ENCODE measurements at places on chromosomes 2 and 18. TPM values are rescaled to one million over a fixed set of nuclear protein-coding genes. Genes with fewer than 3 reads are reported as not detected.
A peak's percentile ranks its signal among the peaks of the same experiment; 100 is the strongest.

GRCh38 chr2:101619191-101619591 lies 78.3 kb upstream of the MAP4K4 start:
- DNase-seq: no peak

GRCh38 chr2:51413726-51414125 lies 381.8 kb upstream of the NRXN1 start:
- DNase-seq: no peak

DNA sequence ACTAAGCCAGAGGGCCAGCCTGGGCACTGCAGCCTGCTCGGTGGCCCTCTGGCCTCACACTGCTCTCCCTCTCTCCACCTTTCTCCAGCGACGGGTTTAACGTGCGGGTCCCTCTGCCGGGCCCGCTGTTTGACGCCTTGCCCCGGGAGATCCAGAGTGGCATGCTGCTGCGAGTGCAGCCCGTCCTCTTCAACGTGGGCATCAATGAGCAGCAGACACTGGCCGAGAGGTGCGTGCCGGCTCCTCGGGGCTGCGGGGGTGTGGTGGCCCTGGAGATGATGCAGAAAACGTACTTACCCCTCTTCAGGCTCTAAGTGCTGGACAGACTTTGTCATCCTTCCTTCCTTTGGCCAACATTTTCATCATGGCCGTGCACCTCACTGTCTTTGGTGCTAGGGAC lies 42.4 kb downstream of the COA5 start:
- DNase-seq: no peak

GRCh38 chr2:172710584-172711047 lies 25.0 kb upstream of the RAPGEF4 start:
- DNase-seq: peak; percentile 32

GRCh38 chr2:172462849-172463381 lies 35.5 kb downstream of the ITGA6 start:
- DNase-seq: no peak

GRCh38 chr18:61782545-61782944 lies 110.3 kb downstream of the RNF152 start:
- DNase-seq: no peak

DNA sequence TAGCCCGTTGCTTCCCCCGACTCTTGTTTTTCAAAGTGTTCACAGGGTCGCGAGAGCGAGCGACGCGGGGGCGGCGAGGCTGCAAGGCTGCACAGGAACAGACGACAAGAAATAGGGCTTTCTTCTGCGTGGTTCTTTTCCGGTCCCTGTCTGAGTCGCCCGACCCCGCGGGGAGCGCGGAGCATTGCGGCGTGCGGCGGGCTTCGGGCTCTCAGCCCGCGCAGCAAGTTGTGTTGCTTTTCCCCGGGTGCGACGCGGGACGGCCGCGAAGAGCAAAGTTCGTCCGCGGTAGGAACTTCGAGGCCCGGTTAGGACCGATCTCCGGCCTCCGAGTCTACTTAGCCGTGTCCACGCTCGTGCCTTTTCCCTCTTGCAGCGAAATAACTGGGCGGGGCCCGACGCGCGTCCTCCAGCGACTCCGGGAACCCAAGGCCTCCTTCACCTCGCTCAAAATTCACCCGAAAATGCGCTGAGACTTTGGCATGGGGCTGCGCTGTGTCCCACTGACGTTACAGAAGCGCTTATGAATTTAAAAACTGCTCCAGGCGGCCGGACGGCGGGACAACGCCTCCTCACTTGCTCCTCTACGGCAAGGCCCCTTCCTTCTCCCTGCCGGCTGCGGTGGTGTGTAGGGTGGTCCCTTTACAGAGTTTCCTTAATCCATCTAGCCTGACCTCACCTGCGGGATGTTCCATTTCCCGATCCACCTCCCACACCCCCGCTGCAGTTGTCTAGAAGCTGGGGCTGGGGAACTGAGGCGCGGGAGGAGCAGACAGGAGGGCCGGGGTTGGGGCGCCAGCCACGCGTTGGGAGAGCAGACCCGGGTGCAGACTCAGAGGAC lies 1.5 kb upstream of the BCL2L11 start:
- peak; percentile 51 for DNase-seq

GRCh38 chr2:140422759-140423158 lies 1642.6 kb upstream of the NXPH2 start:
- DNase-seq: no peak

DNA sequence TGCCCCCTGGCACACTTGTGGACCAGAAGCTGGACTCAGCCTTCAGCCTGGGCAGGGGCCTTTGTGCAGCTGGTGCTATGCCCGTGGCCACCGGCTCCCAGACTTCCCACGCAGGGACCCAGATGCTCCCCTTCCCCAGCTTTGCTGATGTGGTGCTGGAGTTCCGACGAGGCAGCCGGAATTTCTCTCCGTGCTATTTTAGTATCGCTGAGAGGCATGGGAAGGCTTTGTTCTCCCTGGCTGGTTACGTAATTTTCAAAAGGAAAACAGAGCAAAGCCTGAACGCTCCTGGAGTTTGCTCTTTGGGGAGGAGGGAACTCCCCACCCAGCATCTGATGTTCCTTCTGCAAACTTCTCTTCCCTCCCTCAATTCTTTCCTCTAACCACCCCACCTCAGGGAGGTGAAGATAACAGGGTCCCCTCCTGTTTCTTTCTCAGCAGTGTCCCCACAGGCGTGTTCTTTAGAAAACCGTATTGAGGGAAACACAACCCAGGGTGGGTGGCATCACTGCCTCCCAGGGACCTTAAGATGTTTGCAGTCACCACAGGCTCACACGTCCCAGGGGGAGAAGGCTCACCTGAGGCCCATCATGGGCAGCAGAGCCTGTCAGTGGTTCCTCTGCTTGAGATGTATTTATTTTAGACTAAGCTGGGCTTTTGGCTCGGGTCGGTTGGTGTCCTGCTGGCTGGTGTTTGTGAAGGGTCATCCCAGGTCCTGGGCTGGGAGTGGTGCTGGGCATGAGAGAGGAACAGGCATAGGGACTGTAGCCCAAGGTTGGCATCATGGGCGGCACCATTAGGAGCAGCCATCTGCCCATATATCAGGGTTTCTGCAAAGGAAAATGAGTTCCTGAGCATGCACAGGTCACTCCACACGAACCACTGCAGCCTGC lies 95.0 kb downstream of the MAPK4 start:
- no peak for DNase-seq

- DNase-seq: no peak
Observed at GRCh38 chr2:197261808-197262226, 48.8 kb downstream of the ANKRD44 start.

DNA sequence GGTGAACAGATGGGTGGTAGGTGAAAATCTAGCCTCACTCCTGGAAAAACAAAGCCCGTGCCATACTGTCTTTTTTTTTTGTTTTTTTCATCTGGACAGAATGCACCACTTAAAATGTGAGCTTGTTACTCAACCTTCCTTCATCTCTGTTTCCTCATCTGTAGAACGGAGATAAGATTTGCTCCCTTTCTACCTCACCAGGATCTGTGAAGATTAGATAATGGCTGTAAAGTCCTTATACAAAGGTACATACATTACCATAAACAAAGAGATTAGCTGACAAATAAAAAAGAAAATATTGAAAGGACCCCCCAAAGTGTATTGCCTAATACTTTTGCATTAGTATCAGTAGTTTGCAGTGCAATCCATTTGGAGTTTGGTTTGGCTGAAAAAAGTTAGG lies 75.4 kb upstream of the ZEB2 start:
- no peak for DNase-seq

DNA sequence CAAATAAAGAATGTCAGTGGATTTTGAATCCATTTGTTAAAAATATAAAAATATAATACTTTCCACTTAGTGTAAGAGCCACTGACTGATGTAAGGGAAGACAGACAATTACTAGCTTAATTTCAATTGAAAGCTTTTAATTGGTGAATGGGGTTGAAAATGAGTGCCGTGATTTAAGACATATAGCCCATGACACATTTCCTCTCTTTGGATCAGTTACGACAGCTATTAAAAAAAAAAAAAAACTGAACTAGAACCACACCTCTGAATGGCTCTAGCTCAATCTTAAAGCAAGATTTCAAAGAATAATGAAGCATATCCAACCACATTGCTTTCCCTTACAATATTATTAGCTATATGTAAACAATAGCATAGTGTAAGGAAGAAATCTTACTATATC lies 44.0 kb downstream of the CIB4 start:
- DNase-seq: no peak

- no peak for DNase-seq
Observed at GRCh38 chr2:125885340-125885739, 770.6 kb upstream of the GYPC start.

DNA sequence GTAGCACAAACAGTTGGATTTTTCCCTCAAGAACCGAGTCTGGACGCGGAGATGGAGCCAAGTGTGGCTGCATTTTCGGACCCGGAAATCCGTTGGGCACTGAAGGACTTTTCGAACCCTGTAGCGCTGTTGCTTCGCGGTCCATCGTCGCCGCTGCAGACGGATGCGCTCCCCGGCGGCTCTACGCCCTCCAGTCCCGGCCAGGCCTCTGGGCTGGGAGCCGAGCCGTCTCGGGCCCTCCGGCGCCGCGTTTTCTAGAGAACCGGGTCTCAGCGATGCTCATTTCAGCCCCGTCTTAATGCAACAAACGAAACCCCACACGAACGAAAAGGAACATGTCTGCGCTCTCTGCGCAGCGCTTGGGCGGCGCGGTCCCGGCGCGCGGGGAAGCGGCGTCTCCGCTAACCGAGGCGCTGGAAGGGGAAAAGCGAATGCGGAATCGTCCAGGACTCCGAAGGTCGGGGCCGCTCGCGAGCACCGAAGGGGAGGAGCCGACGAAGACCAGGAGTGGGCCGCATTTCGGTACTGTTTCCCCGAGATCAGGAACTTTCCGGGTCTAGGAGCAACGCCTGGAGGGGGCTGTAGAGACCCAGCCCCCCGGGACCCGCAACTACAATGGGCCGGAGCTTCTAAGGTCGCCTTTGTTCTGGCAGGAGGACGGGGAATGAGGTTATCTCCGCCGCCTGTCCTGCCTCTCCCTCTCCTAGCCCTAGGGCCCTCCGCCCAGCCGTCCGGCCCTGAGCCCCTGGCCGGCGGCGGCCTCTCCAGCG lies 3.2 kb downstream of the EMX1 start:
- peak; percentile 31 for DNase-seq

DNA sequence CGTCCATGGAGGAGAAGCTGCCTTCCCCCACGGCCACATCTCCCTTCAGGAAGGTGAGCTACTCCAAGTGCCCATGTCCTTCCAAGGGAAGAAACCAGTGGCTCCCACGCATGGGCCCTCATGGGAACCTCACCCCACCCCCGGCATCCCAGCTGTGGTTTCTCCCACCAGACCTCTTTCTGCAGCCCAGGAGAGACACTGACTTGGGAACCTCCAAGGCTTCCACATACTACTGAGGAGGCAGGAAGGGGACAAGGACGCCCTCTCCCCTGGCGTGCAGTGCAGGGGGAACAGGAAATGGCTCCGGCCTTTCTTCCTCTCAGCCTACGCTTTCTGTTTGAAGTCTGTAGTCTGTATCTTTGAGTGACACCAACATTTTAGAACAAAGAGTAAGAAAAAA lies 104.5 kb upstream of the EPC2 start:
- DNase-seq: no peak

- DNase-seq: no peak
Observed at GRCh38 chr2:64609942-64610281, 43.8 kb downstream of the SERTAD2 start.

GRCh38 chr18:35326695-35327387 lies 17.4 kb downstream of the ZNF24 start:
- DNase-seq: no peak

DNA sequence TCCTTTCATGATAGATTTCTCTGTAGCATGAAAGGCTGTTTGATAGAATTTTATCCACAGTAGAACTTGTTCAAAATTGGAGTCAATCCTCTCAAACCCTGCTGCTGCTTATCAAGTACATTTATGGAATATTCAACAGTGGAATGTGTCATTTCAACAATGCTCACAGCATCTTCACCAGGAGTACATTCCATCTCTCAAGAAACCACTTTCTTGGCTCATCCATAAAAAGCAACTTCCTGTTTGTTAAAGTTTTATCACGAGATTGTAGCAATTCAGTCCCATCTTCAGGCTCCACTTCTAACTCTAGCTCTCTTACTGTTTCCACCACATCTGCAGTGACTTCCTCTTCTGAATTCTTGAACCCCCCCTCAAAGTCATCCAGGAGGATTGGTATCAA lies 29.4 kb downstream of the PDCL3 start:
- no peak for DNase-seq

GRCh38 chr2:181183878-181184542 lies 203.6 kb downstream of the UBE2E3 start:
- no peak for DNase-seq

- DNase-seq: no peak
Observed at GRCh38 chr18:70368903-70369302, 80.1 kb downstream of the SOCS6 start.

DNA sequence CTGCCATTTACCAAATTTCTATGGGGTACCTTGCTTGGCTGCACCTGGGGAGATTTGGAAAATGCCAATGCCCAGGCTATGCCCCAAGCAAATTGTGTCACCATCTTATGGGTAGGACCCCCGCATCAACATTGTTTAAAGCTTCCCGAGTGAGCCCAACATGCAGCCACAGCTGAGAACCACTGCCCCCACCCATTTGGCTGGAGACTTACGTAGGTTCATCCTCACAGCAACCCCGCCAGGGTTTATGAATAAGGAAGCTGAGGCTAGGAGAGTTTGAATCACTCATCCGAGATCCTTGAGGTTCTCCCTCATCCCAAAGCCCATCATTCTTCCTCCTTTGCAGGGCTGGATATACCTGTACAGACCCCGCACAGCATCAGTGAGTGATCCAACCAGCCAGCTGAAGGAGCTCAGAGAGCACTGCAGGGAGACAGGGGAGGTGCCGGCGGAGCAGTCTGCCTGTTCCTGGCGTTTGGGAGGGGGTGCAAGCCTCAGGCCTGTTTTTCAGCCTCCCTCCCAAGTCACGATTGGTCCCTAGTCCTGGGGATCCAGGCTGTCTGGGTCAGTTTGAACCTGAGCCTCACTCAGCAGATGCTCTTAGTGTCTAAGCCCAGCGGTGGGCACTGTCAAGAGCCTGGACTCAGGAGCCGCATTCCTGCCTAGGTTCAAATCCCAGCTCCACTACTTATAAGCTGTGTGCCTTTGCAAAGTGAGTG lies 164.9 kb downstream of the SMAD7 start:
- DNase-seq: no peak

DNA sequence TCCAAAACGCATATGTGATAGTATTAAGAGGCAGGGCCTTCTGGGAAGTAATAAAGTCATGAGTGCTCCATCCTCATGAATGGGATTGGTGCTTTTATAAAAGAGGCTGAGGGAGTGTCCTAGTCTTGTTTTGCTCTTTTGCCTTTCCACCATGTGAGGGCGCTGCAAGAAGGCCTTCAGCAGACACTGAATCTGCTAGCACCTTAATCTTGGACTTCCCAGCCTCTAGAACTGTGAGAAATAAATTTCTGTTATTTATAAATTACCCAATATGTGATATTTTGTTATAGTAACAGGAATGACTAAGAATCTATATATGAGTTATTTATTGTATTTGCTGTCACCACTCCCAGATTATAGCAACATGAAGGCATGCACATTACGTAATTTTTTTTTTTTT lies 63.5 kb downstream of the PLA2R1 start:
- DNase-seq: no peak

The CNGA3 gene
- polyA plus RNA-seq: 0.57 TPM

The ACMSD gene
- 0.39 TPM for polyA plus RNA-seq

The MARCO gene
- 2.3 TPM for polyA plus RNA-seq

The ATIC gene
- 48.8 TPM for polyA plus RNA-seq

The PRKCE gene
- 5.4 TPM for polyA plus RNA-seq

The NABP1 gene
- 9.7 TPM for polyA plus RNA-seq

The SGPP2 gene
- 4.2 TPM for polyA plus RNA-seq

The SP140L gene
- 5.6 TPM for polyA plus RNA-seq

The ASAP2 gene
- 24.9 TPM for polyA plus RNA-seq

The LINC00305 gene
- not detected for polyA plus RNA-seq

The ZRANB3 gene
- 9.6 TPM for polyA plus RNA-seq

The IHH gene
- not detected for polyA plus RNA-seq

The UGT1A5 gene
- not detected for polyA plus RNA-seq

The COL4A4 gene
- 0.43 TPM for polyA plus RNA-seq

All from muscle of arm (tissue), 14 donors.